ENCODE measurements at places on chromosomes 5 and 9.
A peak's percentile ranks its signal among the peaks of the same experiment; 100 is the strongest.

DNA sequence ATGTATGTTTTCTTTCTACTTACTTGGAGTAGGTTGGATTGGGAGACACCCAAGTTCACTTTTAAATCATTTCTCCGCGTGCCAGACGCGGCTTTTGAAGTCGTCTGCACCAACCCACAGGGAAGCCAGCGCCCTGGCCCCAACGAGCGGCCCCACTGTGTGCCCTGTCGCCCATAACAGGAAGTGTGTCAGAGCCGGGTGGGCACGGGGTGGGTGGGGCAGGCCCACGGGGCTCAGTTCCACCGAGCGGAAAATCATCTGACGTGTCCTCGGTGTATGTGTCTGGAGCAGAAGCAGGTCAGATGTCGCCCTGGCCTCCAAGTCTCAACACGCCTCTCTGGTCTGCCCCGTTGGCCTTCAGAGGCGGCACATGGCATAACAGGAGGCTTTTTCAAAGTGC is 22.7 kb upstream of the SMIM23 start:
- no peak for DNase-seq

DNA sequence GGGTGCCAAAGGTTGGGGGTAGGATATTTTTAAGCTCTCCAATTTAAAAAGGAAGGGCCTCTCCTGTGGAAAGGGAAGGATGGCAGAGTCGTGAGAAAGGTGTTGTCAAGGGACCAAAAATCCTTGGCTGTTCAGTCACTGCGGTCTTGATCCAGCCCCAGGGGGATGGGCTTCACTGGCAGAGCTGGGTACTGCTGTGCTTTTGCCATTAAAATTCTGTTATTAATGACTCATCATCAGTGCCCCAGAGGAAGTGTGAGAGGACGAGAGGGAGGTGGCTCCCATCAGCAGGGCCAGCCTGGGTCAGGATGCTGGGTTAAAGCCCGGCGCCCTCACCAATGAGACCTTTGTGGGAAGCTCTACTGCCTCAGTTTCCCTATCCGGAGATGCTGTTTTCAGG is 16.7 kb downstream of the PCDH12 start:
- peak; percentile 45 for DNase-seq

GRCh38 chr5:67206929-67207328 is 10.3 kb upstream of the CD180 start:
- peak; percentile 88 for DNase-seq

- no peak for DNase-seq
Observed at GRCh38 chr9:126989847-126990842, 75.6 kb downstream of the RALGPS1 start.

DNA sequence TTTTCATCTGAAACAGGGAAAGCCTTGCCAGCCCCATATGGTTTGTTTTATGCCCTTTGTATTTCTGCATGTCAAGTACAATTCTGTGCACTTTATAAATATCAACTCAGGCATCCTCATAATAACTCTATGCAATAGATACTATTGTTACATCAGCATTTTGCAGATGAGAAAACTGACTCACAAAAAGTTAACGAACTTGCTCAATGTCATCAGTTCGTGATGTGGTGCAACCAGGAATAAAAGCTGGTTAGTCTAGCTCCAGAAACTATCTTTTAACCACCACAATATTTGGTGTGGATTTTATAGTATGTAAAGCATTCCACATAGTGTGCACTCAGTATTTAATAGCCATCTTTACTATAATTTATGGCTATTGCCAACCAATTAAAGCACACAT is 134.9 kb downstream of the MRPS30 start:
- no peak for DNase-seq

- no peak for DNase-seq
Observed at GRCh38 chr9:8457816-8458215, 658.2 kb upstream of the DMAC1 start.

DNA sequence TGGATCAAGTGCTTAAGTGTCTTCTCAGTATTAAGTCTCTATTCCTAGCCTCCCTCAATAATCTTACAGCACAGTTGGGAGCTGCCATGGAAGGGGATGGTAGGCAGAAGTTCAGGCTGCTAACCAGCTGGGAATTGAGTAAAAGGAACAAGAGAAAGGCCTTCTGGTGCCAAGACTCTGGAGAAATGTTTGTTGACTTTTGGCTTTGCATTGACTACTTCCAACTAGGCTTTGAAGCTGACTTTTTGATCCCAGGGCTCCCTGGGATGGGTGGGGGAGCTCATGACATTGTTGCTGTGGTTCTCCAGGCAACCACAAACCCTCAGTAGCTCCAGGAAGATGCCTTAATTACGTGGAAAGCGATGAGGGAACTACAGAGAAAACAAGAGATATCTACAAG is 85.2 kb upstream of the HTR4 start:
- no peak for DNase-seq

GRCh38 chr5:59421986-59422941 is 471.3 kb downstream of the PDE4D start:
- no peak for DNase-seq

DNA sequence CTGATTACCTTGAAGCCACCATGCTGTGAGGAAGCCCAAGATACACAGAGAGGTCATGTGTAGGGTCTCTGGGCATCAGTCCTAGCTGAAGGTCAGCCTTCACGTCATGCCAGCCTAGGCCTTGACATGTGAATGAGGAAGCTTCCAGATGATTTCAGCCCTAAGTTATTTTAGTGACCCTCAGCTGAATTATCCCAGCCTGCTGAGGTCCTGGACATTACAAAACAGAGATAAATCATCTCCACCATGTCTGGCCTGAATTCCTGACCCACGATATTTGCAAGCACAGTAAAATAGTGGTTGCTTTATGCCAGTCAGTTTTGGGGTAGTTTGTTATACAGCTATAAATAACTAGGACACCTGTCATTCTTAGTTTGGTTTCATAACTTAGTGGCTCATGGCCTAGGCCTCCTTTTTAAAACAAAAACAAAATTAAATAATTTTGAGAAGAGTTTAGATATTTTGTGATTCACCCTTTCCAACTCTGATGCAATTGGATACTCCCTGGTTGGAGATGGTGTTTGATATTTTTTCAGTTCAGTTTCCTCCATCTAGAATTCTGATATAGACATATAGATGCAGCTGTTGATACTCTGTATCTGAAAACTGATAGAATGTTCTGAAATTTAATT is 571.3 kb upstream of the CLINT1 start:
- DNase-seq: no peak

DNA sequence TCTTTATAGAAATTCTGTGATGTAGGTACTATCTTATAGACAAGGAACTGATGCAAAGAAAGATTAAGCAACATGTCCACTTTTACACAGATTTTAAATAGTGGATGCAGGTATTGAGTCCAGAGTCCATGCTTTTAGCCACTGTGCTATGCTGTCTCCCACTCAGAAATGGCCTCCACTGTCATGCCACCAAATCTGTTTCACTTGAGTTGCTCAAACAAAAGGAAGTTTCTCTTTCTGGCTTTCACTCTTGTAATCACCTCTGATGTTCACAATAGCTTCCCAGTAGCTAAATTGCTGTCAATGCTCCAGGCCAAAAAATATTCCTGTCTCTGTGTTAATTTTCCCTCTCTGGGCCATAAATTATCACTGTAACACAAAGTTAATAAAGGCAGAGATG is 77.0 kb upstream of the RASA1 start:
- DNase-seq: no peak

GRCh38 chr9:2017331-2018161 is 2.4 kb downstream of the SMARCA2 start:
- DNase-seq: peak; percentile 44

- DNase-seq: peak; percentile 36
Observed at GRCh38 chr9:124480621-124480981, 26.6 kb downstream of the NR5A1 start.

DNA sequence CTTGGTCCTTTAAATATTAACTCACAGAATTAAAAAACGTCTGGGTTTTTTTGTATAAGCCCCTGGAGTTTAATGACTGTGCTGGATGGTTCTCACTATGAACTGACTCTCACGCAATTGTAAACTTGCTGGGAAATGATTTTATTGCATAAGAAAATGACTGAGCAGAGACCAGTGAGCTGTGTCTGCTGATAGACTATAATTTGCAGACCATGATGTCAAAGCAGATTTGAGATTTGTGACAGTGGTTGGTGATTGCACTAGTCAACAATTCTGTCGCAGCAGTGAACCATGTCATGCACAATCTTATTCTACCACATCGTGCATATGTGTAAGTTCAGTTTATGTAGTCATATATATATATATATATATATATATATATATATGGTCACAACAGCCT is 85.7 kb upstream of the C9orf72 start:
- no peak for DNase-seq

- DNase-seq: peak; percentile 62
Observed at GRCh38 chr5:16539169-16539666, 73.6 kb upstream of the ZNF622 start.

DNA sequence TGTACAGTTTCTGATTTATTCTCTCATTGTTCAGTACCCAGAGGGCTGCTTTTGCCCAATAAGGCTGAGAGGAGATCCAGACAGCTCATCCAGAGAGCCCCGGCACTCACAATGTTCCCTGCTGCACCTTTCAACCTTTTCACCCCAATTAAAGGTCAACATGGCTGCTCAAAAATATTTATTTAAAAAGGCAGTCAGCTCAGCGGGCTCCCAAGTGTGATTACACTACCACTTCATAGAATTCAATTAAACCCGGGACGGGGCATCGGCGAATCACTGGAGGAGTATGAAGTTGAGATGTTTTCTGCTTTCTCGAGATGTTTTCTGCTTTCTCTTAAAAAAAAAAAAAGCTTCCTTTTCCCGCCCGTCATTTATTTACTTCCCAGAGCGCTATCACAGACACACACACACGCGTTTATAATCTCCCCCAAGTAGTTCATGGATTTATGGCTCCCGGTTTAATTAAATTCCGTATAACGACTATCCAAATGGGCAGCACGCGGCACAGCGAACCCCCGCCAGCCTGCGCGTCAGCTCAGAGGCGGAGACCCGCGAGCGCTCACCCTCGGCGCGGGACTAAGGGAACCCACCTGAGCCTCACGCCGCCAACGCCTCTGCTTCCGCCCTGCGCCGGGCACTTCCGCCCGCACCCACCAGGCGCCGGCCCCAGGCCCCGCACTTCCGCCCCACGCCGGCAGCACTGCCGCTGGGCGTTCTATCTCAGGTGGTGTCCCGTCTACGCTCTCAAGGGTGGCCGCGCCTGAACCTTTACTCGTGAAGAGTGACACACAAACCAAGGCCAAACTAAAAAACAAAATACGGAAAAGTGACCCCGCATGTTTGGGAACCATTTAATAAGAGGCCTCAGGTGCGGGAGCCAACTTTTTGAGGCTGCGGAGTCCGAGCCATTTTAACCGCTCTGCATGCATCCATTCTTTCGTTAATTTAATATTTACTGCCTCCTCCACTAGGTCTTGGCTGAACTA is at the start of gene C5orf63:
Gene C5orf63, minus strand, starts transcription at position 642 of the 986 bp plus-strand sequence. CDS start 14,507 bp downstream, outside the sequence.
- peak; percentile 85 for DNase-seq

DNA sequence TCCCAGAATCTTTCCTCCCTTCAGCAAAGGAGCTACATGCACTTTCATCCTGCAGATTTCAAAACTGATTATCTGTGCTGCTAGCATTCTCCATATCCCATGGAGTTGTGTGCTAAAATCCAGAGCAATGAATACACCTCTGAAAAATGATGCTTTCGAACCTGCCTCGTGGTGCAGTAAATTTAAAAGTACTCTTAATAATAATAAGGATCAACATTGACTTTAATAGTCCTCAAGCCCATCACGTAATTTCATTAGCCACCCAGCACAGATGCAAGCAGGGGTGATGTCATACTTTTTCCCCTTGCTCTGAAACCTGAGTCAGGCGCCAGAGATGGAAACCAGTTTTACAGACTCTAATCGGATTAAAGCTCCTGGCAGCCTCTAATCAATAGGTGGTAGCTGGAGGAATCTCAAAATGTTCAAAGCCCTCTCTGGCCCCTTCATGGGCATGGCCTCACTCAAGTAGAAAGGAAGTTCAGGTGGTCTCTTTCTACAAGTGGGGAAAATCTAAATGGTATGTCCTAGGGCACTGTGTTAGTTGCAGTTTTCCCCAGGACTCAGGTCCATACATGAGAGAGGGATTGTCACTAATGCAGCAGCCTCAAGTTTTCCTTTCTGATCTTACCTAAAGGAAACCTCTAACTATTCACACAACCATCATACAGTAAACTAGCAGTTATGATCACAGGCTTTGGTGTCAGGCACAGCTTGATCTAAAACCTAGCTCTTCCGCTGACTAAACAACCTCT is 221.6 kb upstream of the SLC30A5 start:
- no peak for DNase-seq

DNA sequence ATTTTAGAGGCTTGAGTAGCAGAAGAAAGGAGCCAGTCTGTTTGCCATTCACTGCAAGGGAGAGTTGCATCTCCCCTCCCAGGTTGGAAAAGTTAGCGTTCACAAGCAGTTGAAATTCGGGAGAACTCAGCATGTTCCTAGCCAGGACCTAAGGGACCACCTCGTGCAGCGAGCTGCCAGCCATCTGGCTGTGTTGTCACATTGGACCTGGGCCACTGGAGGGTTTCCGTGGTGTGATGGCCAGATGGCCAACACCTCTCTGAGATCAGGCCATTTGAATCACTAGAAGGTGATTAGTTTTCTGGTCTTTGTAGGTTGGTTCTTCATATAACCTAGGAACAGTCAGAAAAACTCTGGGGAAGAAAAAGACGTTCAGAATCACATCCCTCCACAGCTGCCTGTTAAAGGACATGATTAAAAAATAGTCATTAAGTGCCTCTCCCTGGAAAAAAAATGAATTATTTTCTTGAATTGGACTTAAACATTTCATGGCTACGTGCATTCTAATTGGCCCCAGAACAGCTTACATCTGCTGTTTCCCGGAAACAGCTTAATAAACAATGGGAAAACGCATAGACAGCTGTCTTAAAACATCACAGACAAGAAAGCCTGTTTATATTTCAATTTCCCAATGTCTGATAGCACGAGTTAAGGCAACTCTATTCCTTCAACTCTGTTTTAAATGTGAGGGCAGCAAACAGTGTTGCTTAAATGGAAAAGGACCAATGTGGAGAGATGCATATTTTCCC is 303.9 kb downstream of the TENT4A start:
- DNase-seq: no peak
